ENCODE measurements at places on chromosomes 6 and 20.

DNA sequence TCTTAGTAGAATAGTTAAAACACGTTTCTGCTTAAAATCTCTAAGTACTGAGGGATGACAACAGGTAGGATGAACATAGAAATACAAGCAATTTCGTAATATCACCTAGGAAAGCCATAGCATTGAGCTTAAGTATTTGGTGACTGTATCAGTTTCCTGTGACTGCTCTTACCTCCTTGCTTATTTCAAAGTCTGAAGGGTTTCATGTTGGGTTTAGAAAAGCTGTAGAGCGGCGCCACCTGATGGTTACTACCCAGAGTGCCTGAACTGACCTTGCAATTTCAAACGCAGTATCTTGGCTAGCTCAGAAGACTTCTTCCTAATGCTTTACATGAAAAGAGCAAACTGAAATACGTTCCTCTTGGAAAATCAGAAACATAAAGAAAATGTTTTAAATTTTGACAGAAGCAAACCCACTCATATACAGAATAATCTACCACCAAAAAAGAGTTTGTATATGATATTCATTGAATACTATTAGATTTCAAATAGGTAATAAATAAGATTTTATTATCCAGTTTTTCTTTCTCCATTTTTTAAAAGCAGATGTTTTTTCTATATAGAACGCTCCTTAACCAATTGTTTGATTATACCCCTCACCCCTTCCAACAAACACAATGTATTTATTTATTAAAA is 82.3 kb upstream of the RIPOR2 start:
- DNase-seq = peak; percentile 61

GRCh38 chr20:25049261-25050060 is 8.5 kb downstream of the ACSS1 start:
- DNase-seq = no peak

DNA sequence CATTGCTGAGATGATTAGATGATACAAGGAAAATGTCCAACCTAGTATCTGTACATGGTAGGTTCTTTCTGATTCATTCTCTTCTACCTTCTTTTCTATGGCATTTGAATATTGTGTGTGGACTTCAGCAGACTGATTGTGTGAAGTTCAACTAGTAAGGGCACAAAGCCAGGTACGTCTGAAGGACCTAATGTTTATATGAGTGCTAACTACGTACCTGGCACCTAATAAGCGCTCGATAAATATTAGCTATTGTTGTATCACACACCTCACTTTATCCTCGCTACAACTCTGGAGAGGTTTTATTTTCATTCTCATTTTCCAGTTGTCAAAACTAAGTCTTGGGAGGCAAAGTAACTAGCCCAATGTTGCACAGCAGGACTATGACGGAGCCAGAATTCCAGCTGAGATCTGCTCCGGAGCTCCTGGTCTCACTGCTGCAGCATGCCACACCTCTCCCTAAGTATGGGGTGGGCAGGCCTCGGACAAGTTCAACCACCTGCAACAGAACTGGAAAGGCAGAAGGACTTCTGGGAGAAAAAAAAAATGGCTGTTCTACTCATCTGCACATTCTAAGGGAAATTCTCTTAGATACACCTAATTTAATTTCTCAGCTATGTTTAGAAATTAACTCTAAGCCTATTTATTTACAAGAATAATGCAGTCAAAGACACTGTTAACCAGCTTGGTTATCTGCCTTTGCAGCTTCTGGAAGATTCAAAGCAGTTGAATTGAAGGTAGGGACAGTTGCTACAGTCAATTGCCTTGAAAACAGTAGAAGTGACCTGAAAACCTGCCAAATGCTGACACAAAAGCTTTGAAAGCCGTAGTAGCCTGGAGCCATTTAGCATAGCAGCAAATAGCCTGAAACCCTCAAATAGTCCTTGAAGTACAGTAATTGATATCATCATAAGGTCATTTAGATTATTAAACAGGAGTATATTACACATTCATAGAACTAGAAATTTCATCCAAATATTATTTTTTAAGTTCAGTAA is 165.0 kb downstream of the PDE7B start:
- DNase-seq = no peak

- DNase-seq = no peak
Measured at GRCh38 chr6:71190809-71191208, 97.8 kb upstream of the OGFRL1 start.

DNA sequence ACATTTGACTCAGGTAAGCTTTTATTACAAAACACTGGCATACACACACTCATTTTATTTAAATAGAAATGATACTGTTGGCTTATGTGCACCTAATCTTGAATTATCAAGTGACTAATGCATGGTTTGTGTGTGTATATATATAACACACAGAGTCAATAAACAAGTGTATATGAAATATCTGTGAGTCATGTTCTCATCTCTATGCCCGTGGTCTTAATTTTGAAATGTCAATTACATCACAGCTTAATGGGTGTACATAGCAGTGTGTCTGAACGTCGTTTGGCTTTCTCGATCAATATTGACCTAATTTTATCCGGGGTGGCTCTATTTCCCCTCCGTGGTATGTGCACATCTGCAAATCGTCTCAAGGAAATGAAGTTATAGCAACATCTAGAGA is 104.0 kb upstream of the ZFP64 start:
- no peak for DNase-seq

DNA sequence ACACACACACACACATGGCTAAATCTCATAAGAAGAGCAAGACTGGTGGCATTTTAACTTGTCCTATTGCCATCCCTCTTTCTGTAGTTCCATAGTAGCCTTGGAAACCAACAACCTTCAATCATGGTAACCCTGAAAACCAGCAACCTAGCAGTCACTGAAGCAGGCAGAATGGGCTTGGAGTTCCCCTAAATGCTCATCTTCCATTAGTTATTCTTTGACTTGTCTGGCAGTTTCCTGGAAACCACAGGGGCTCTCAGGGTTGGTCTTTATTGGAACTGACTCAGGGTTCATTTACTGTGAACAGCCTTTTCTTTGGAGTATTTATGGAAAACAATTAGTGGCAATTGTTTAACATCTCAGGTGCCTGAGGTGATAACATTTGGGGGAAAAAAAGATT is 19.4 kb upstream of the BRPF3 start:
- no peak for DNase-seq

DNA sequence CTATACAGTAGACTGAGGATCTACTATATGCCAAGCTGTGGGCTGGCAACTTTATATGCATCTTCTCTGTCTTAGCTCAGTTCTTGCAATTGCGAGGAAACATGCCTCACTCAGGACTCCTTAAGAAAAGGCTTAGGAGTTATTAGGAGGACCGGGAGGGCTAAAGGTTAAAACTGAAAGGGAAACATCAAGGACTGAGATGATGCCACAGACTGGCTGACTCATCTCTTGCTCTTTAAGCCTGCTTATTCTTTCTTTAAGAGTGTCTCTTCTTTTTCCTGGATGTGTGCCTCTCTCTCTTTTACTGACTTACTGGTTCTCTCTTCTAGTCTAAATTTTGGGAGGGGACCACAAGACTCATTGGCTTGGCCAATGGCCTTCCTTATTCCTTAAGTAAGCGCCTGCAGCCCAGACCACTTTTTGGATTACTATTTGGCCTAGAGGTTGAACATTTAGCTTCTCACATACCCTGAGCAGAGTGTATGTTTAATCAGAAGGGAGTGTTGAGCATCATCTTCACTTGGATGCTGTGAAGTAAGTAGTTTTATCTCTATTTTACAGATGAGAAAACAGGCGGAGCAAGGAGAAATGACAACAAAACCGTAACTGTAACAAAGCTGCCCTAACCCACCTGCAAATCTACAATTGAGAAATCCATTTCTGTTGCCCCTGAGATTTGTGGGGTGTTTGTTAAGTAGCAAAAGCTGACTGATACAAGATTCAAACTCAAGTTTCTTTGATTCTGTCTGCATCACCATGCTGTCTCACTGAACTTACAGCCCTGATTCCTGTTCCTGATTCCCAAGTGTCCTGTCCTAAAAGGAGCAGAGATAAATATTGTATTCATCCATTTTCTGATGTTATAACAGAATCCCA is 7.2 kb upstream of the SDC4 start:
- DNase-seq = no peak

GRCh38 chr20:46826343-46826984 is 68.2 kb upstream of the EYA2 start:
- DNase-seq = no peak

- no peak for DNase-seq
Measured at GRCh38 chr6:111592726-111593511, 12.8 kb downstream of the TRAF3IP2 start.

GRCh38 chr6:127854009-127854408 is 46.8 kb downstream of the THEMIS start:
- DNase-seq = no peak

DNA sequence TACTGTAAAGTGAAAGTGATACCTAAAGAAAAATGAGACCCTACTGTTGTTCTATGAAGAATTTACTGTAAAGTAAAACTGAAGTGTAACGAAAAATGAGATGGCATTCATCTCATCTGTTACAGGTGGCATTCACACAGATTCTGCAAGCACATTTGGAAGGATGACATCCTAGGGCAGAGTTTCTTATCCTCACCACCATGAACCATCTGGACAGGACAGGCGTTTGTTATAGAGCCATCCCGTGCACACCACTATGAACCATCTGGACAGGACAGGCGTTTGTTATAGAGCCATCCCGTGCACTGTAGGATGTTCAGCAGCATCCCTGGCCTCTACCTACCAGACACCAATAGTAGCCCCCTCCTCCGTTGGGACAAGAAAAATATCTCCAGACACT is 294.8 kb downstream of the GMDS start:
- DNase-seq = no peak

GRCh38 chr6:150531957-150532356 is 67.7 kb upstream of the PLEKHG1 start:
- no peak for DNase-seq

DNA sequence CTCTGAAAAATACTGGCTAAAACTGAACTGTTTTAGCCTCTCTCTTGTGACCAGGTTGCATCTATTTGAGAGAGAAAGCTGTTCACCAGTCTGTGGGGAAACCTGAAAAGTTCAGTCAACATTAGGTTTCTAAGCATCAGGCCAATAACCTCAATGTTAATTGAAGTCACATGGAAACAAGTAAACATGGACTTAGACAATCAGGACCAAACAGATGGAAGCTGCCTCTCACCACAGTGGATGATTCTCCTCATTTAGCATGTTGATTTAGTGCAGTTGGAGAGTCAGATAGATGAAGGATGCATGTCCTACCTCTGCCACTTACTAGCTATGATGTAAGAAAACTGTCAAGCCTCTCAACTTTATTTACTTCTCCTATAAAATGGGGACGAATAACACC is 18.2 kb downstream of the SCGN start:
- no peak for DNase-seq

DNA sequence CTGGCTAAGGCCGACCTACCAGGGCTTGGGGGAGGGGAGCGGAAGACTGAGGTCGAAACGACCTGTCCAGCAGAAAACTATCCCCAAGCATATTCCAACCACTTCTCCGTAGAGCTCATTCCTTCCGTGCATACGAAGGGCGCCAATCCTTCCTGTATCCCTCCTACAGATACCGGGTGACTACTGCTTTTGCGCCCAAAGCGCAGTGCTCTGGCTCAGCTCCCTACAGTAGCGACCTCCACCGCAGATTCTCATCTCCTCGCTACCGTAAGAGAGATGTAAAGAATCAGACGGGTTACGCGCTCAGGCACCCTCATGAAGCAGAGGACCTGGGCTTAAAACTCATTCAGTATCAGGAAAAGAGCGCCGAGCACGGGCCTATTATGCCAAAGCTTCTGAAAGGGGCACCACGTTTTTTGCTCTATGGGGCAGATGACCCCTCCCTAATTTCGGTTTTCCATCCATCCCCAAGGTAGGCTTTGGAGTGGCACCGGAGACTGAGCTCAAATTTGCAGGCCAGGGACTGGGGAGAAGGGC is 563 bp upstream of the NNAT start:
- no peak for DNase-seq

- DNase-seq = no peak
Measured at GRCh38 chr6:83359638-83360037, 71.2 kb downstream of the ME1 start.

GRCh38 chr6:121925024-121925423 is 474.4 kb upstream of the HSF2 start:
- no peak for DNase-seq

DNA sequence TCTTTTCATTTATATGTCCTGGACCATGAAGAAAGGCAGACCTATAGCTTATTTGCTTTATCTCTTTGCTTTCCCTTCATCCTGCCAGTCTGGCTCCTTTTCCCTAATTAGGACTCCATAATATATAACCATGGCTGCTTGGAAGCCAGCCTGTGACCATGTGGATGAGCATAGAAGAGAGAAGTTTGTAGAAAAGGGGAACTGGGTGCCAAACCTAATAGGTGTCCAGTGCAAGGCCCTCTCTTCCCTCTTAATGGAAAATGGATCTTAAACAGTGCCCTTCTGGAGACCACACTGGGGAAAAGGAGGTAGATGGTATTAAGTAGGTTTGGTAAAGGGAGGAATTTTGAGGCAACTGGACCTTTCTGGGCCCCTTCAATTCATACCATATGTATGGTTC is 16.7 kb upstream of the OSTM1 start:
- no peak for DNase-seq

DNA sequence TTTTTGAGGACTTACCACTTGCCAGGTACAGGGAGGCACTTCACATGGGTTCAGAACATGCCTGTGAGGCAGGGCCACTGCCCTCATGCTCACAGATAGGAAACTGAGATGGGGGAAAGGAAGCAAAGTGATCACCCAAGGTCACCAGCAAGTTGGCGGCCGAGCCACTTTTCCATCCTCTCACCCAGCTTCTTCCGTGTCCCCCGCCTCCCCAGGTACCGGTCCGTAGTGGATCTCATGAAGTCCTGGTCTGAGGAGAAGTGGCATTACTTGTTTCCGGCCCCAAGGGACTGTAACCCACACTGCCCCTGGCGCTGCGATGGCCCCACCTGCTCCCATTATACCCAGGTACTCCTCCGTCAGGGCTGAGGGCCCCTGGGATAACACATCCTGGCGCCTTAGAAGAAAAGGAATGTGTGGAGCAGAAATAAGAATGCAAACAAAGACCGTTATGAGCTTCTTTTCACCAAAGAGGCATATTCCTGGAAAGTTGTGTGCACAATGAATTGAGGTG is 6.4 kb downstream of the R3HDML start:
- DNase-seq = no peak

DNA sequence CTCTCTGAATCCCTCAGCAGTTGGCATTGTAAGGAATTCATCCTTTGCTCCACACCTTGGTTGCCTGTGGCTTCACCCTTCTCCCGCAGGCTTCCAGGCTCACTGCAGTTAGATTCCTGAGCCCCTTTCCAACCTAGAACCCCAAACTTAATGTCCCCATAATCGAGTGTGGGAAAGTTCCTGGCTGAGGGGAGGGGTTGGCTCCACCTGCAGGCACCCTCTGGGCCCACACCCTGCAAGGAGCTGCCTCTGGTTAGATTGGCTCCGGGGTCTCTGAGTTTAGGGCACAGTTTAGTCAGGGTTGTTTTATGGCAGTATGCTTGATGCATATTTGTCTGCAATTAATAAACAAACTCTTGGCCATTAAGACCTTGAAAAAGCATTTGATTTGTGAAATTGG is 63.4 kb downstream of the MTHFD1L start:
- no peak for DNase-seq
